ENCODE measurements at places on chromosomes 7 and 10. TPM values are rescaled to one million over a fixed set of nuclear protein-coding genes. Genes with fewer than 3 reads are reported as not detected.

The CASP2 gene
- total RNA-seq: 35.3 TPM

The AGAP4 gene
- total RNA-seq: 13.9 TPM

The PFKFB3 gene
- total RNA-seq: 32.0 TPM

The FUOM gene
- 22.0 TPM for total RNA-seq

The PTF1A gene
- not detected for total RNA-seq

The WNT16 gene
- total RNA-seq: 0.52 TPM

DNA sequence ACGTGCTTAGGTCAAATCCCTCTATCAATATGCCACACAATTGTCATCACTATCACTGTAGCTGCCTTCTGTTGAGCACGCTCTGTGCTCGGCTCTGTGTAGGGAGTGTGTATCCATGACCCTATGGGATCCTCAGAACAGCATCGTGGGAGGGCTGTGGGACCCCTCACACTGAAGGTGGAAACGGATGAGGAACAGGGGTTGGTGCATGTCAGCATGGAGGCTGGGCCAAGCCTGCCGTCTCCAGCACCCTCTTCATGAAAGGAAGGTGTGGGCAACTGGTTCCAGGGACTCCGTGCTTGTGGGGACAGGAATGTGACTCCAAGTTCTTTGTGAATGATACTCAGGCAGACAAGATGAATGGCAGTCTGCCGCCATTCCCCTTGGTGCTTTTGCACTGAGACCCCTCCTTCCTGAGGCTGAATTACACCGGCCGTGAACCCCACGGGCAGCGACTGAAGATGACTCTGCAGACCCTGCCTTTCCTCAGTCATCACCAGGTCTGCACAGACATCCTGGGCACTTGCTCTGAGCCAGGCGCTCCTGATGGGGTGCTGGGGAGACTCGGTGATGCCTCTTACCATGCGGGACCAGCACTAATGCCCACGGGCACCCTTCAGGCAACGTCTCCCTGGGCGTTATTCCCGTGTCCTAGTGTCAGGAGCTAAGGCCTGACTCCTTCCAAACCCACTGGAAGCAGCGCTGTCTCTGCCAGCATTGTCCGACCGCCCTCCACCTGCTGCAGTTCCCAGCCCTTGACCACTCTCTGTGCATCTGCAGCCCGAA, 495.2 kb downstream of the TCERG1L start:
- DNase-seq: no peak

DNA sequence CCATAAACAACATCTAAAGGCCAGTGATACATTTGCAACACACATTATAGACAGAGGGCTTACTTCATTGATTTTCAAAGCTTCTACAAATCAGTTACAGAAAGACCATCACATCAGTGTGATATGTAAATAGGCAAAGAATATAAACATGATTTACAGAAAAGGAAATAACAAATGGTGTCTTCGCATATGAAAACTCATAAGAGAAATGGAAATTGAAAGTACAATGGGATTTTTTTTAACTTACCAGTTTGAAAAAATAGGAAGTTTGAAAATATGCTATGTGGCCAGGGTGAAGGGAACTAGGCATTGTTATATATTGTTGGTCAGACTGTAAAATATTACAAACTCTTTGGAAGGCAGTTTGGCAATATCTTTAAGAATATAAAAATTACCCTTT, 27.3 kb downstream of the SEC23IP start:
- DNase-seq: no peak

- DNase-seq: no peak
These were observed 45.0 kb upstream of the CSTF2T start for GRCh38 chr10:51744235-51745000.

GRCh38 chr10:32963096-32963495, 5.1 kb upstream of the ITGB1 start:
- no peak for DNase-seq

DNA sequence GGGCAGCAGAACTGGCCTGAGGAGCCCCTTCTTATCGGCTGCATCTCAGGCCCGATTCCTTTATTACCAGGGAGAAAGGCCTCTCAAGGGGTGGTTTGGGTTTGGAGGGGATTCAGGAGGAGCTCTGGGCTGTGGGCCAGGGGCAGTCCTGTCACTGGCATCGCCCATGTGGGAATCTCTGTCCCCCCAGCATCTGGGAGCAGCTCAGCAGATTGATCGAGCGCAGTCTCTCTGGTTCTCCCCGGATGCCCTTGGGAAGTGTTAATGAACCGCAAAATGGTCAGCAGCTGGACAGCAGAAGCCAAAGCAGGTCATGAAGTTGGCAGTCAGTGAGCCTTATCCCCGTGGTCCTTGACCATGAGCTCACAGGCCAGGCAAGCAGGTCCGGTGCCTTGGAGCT, 104.4 kb upstream of the ANLN start:
- no peak for DNase-seq

DNA sequence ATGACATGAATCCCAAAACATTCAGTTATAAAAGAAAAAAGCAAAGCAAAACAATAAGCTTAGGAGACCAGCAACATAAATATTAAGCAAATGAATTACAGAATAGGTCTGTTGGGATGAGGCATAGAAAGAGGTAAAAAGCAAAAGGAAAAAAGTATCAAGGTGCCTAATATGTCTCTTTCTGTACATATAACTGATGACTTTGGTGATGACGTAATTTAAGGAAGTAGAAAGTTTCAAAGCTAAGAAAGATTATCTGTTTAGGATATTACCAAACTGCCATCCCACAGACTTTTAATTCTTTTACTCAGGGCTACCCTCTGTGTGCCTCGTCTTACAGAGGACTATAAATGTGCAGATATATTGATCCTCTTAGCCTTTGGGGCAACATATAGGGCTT, 1066.5 kb downstream of the SORCS3 start:
- DNase-seq: no peak

- DNase-seq: no peak
These were observed 101.5 kb upstream of the DIP2C start for GRCh38 chr10:790821-791551.

DNA sequence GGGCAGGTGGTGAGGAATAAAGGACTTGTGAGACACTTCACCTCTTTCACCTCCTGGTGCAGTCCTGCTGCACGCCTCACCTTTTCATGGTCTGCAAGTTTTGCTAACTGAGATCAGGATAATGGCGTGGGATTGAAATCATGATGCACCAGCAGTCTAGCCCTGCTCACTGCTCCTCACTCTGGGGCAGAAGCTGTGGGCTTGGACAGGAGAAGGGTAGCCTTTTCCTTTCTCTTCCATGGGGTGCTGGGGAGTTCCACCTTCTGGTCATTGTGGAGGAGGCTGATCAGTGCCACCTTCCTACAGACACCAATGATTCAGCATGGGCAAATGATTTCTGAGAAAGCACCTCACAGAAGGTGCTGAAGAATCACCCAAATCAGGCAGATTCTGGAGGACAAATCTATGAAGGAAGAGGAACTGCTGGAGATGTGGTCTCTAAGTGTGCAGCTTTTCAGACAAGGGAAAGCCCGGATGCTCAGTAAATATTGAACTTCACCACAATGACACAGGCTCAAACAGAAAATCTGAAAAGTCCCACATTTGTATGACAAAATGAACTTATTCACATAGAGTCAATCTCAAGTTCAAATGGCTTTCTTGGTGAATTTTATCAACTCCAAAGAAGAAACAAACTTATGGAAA, 19.7 kb downstream of the MBL2 start:
- no peak for DNase-seq

DNA sequence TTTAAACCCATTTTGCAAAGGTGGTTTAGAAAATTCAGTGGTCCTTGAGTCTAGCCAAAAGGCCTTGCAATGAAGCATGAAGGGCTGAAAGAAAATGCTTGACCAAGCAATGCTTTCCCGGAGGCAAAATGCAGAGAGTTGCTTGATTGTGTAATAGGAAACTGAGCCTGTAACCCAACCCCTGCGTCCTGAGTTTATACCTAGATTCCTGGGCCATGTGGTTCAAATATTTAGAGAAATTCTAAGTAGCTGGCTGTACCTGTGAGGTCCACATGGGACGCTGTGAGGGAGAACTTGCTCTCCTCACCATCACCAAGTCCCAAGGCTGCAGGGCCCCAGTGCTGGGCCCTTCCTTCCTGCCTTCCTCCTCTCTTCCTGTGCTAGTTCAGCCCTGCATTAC, 45.7 kb downstream of the CXCL12 start:
- DNase-seq: no peak

DNA sequence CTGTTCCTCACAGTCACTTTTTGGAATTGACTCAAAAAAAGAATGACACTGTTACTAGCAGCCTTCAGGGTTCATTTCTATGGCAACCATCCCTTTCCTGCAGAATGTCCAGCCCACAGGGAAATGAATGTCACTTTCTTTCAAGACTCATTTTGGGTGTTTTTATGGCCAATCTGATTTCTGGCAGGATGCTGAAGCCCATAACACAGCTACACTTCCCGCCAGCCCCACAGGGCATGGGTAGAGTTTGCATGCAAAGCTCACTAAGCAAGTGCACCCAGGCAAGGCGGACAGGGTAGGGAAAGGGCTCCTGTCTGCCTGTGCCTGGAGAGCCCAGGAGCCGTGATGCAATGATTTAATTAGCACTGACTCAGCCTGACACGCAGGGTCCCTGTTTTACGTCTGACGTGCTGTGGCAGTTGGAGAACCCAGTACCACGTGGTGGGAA, 26.1 kb upstream of the GPAM start:
- no peak for DNase-seq

DNA sequence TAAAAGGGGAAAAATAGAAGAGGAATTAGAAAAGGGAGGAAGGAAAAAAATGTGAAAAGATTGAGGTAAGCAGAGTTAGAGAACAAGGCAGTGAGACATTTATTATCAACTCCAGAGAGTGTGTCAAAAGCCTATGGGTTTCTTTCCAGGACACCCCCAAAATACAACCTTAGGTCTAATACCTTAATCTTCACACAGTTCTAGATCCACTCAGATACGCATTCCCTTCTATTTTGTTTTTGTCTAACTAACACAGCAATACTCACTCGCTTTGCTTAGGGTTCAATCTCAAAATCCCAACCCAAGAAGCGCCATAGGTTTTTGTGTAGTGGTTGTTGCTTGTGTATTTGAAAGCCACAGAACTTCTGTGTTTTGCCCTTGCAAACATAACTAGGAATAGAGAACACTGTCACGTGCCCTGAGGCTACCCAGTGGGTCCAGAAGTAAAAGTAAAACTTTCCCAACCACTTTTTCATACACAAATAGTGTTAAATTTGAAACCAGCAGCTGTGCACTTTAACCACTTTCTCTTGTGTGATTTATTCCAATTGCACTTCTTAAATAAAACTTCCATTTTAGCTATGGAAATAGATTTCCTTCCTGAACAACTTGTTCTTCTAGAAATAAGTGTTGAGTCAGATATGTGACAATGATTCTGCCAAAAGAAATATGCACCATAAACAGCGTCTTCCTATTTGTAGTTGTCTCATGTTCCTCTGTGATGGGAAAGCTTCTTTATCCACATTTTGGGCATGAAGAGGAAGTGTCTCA, 414.7 kb upstream of the GHITM start:
- no peak for DNase-seq

DNA sequence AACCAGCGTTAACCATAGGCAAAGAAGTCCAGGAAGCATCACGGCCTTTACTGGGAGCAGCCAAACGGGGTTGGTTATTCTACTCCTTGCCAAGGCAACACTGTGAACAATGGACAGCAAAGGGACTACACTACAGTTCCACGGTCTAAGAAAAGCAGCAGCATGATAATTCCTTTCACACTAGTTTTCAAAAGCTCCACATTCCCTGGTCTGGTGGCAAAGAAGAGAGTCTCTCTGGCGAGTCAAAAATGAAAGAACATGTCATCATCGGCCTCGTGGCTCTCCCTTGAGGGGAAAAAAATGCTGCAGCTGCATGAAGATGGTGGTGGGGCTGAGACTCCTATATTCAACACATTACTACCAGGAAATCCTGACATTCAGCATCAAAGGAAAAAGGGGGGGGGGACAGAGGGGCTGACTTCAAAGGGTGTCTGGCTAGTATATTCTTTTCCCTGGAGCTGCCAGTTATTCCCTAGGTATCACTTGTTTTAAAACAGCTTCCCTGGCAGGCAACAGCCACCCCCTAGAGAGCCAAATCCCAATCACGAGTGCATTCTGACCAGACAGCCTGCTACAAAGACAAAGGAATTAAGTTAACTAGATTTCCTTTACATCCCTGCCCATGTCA, 49.1 kb downstream of the SLC37A3 start:
- no peak for DNase-seq

DNA sequence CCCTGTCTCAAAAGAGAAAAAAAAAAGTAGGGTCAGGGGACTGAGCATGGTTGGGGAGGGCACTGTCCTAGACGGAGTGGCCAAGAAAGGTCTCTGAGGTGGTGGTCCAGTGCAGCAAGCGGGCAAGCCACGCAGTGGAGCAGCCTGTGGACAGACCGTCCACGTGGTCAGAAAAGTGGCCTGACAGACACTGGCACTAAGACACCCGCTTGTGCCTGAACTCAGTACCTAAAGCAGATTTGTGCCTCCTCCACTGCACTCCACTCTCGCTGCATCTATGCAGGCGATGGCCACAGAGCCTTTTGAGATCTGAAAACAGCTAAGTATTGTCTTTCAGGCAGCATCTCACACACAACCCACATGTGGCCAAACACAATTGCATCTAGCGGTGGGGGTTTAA, 8.8 kb downstream of the ASB10 start:
- DNase-seq: no peak

DNA sequence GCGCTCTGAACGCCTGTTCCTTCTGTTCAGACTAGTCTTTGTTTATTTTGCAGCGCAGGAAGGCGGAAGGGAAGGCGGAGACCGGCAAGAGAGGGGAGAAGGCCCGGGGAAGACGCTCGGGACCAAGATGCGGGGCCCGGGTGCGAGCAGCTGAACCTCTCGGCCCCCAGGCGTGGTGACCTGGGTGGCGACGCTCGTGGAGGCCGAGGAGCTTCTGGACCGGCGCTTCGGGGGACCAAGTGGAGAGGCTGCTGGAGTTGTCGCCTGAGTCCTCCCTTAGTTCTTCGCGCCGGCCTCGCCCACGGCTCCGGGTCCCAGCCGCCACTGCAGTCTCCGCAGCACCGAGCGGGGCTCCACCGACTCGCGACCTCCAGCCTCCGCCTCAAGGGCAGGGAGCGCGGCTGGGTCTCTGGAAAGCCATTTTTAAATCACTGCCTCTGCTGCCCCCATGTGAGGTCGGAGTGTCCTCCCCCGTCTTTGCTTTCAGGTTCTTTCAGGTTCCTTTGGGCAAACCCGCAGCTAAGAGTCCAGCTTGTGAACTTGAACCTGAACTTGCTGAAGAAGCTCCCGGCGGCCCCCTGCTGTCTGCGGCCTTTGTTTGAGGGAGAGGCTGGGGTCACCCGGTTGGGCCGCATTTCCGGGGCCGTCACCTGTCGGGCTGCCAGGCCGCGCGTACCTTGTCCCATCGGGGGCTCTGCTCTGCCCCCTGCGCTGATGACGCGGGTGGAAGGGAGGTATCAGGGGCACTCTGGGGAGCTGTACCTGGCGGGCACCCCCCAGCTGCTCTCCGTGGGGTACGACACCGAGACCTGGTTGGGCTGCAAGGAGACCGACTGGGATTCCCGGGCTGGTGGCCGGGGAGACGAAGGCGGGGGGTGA, 136.0 kb downstream of the KIF20B start:
- no peak for DNase-seq

DNA sequence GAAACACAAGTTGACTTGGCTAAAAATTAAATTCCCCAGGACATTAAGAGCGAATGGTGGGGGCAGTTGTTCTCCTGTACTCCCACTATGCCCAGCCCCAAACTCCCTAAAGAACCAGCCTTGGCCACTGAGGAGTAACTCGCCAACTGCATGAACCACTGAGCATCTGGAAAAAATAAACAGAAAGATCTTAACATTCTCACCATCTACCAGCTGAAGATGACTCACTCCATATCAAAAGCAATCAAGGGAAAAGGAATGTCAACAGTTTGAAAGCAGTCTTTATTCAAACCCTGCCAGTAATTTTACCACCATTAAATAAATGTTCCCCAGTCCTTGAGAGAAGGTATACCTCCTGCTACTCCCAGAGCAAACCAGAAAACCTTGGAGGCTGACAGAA, 45.4 kb downstream of the CTTNBP2 start:
- no peak for DNase-seq

- DNase-seq: no peak
These were observed 45.6 kb downstream of the LANCL2 start for GRCh38 chr7:55410667-55411239.

Data from H1 (cell line).